ENCODE measurements at places on chromosomes 5 and 9.

- DNase-seq = no peak
Observed at GRCh38 chr9:126001581-126002225, 254.5 kb downstream of the PBX3 start.

- no peak for DNase-seq
Observed at GRCh38 chr5:179840321-179840720, 18.3 kb downstream of the MRNIP start.

- DNase-seq = no peak
Observed at GRCh38 chr9:89387197-89387849, 69.0 kb downstream of the SECISBP2 start.

GRCh38 chr5:139374909-139375308 is 8.2 kb downstream of the SLC23A1 start:
- no peak for DNase-seq

DNA sequence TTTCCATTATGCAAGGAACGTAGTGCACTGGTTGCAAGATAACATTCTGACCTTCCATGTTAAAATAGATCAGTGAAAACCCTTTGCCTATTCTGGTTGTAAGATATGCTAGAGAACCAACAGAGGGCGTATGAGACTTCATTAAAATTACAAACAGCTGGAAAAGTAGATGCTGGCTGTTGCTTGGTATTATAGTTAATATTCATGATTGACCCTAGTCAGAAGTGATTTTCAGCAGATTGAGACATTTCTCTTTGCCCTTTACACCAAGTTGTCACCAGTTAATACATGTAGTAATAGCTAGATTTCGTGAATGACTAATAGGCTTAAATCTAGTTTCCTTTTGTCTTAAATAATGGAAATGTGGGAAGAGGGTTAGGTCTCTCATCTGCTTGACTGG is 13.8 kb upstream of the FGF18 start:
- DNase-seq = no peak

DNA sequence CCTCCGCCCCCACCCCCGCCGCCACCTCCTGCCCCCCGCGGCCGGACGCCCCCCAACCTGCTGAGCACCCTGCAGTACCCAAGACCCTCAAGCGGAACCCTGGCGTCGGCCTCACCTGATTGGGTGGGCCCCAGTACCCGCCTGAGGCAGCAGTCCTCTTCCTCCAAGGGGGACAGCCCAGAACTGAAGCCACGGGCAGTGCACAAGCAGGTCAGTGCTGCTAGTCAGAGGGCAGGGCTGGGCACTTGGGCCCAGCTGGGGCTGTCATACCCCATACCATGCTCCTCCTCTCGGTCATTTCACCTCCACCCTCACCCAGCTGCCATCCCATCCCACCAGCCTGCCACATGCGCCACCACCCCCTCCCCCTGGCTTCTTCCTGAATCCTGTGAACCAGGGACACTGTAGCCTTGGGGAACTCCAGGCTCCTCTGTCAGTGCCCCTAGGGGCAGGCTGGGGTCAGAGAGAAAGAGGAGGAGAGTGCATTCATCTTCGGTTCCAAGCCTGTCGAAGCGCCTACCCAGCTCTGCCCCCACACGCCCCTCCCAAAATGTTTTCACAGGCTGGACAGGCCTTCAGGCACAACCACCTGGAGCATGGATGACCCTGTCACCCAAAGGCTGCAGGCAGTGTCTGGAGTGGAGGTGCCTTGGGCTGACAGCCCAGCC is 122.0 kb downstream of the DAB2IP start:
- DNase-seq = no peak

DNA sequence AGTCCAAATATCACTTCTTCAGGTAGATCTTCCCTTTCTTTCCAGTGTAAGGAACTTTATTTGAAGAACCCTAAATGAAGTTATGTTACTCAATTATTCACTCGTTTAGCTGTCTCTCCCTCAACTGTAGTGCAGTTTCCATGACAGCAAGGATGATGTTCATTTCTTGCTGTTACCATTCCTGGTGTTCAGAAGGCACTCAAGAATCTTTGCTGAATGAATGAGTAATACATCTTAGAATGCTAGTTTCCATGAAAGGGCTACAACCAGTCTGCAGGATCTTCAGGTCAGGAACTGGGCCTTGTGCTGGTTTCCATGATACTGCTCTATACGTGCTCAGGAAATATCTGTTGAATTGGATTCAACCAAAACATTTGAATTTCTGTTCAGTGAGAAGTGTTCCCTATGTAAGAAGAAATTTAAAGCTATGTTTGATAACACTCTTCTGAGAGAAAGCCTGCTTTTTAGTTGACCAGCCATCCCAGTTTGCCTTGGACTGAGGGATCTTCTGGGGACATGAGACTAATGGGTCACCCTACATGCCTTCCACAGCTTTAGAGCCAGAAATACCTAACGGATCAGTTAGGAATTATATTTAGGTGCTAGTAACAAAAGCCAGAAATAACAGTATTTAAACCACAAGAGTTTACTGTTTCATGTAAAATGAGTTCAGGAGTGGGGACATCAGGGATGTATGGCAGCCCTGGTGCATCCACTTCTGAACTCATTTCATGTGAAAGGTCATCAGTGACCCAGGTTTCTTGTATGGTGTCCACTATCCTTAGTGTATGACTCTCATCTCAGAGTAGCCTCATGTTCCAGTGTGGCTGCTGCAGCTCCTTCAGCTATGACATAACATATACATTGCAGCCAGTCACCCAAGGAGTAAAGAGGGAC is 500.1 kb upstream of the SGCD start:
- no peak for DNase-seq

DNA sequence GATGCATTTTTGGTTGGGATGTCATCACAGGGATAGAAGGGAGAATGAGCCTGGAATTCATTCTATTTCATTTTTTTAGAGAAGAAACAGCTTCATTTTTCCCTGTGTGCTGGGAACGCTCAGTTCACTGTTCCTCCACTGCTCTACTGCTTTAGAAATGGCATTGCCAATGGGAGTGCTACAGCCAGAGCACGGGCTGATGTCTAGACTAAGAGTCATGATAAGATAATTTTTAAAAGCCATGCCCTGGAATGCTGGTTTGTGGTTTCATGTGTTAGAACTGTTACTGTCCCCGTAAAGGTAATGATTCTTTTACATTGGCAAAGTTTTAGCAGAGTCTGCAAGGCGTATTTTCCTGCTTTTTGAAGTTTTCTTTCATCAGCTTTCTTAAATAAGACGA is 119.6 kb downstream of the SEMA6A start:
- DNase-seq = no peak

- DNase-seq = peak; percentile 72
Observed at GRCh38 chr9:130890870-130891687, 5.5 kb downstream of the QRFP start.

GRCh38 chr5:157682257-157682656 is 10.9 kb downstream of the C5orf52 start:
- DNase-seq = no peak

DNA sequence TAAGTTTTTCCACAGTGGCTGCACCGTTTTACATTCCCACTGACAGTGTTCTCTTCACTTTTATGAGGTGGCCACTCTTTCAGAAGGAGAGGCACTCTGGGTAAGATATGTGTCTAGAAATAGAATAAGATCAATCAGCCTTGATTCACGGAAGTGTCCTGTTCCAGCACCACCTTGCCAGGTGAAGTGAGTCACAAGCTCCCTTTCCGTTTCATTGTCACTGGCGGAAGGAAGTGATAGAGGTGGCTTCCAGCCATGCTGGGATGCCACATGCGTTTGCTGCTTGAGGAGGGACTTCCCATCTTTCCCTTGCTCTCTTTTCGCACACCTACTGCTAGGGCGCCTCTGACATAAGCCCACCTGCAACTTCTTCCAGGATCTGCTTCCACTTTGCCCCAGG is 217.1 kb downstream of the PIK3R1 start:
- no peak for DNase-seq

GRCh38 chr5:59301727-59302126 is 591.8 kb downstream of the PDE4D start:
- DNase-seq = no peak

DNA sequence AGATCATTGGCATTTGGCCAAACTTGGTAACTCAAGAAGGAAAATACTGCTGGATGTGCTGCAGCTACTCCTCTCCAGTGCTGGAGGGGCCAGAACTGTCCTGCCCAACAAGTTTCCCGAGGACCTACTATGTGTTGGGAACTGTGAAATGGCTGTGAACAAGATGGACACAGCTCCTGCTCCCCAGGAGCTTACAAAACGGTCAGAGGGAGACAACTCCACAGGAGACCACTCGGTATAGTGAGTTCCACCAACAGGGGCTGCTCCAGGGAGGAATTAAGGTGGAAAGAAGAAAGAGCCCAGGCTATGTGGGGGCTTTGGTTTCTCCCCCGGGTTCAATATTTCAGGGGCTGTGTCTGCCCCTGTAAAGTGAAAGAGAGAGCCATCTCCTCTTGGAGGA is 78.8 kb downstream of the GNA14 start:
- no peak for DNase-seq

DNA sequence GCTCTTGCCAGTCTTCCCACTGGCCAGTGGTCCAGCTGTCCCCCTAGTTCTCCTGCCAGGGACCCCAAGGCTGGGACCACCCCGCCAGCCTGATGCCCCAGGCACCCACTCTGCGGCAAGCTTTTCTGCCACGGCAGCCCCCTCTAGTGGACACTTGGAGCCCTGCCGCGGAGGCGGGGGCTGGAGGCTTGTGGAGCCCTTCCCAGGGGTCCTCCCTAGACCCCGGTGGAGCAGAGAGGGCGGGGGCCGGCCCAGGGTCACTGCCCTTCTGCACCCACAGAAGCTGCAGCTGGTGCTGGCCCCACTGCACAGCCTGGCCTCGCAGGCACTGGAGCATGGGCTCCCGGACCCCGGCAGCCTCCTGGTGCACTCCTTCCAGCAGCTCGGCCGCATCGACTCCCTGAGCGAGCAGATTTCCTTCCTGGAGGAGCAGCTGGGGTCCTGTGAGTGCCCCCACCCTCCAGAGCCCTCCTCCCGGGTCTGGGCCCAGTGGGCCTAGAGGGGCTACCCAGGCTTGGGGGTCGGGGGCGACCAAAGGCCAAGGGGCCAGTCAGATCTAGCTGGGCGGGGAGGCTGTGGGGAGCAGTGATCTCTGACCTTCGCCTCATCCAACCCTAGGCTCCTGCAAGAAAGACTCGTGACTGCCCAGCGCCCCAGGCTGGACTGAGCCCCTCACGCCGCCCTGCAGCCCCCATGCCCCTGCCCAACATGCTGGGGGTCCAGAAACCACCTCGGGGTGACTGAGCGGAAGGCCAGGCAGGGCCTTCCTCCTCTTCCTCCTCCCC is 9.1 kb downstream of the EGFL7 start:
- DNase-seq = peak; percentile 76

GRCh38 chr5:151740958-151741373 is 17.5 kb downstream of the ATOX1 start:
- DNase-seq = no peak

- no peak for DNase-seq
Observed at GRCh38 chr5:1311439-1312055, 16.7 kb upstream of the TERT start.

Data from retina (tissue), 1 donor.